ENCODE measurements at places on chromosomes 6 and 20.

DNA sequence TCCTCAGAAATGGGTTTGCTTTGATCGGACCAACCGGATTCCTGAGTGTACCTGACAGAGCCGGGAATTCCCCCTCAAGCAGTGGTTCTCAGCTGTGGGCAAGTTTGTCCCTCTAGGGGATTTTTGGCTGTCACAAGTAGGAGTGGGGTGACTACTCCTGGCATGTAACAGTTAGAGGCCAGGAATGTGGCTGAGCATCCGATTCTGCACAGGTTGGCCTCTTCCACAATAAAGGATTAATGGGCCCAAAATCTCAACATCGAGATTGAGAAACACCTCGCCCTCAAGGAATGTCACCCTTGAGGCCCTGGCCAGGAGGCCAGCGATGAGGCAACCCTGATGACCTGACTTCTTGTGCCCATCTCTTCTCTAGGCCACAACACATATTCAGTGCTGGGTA, 7.9 kb downstream of the AGPAT4 start:
- no peak for DNase-seq

- DNase-seq, result no peak
These were observed 43.2 kb downstream of the PREP start for GRCh38 chr6:105359419-105360370.

DNA sequence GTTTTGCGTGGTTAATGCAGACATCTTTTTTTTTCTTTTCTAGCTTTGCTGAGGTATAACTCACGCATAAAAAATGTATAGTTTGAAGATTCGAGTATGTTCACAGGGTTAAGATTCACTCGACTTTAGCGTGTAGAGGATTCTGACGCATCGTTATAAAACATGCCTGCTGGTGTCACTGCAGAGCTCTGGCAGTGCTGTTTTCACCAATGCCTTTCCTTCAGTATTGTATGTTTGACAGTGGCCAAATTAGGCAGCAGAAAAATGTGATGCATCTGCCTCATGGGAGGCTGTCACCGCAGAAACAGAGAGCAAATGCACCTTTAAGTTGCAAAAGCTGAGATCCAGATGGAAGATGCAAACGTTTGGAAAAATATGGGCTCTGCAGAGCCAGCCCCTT, 18.0 kb upstream of the SIRPB2 start:
- peak; percentile 38 for DNase-seq

DNA sequence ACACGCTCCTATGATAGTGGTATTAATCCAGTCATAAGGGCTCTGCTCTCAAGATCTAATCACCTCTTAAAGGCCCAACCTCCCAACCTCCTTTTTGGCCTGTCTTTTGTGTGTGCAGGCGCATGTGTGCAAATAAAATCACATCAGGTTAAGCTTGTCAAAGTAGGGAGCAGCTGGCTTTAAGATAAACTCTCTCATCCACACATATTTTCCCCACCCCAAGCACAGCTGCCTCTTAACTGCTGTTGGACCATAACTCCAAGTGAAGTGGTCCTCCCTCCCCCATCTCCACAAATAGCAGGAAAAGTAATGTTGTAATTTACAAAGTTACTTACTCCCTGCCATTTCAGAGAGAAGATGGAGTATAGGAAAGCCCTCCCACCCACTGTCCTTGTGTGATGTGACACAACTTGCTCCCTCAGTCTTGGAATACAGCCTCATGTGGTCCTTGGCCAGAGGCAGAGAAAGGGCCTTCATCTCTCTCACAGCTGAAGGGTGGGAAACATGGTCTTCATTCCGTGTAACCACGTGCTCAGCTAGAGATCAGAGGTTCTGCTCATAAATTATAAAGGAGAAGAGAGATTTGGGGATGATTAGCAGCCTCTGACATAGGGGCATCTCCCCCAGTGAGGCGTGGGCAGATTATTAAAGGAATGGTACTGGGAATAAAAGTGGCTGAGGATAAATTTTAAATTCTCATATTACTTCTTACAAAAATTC, 74.8 kb upstream of the TPD52L1 start:
- no peak for DNase-seq

- DNase-seq, result no peak
These were observed 130.8 kb downstream of the SGK1 start for GRCh38 chr6:134187154-134187553.
